ENCODE measurements at places on chromosomes 16 and 17. TPM values are rescaled to one million over a fixed set of nuclear protein-coding genes. Genes with fewer than 3 reads are reported as not detected.

Gene CNGB1
- not detected for total RNA-seq

Gene ASIC2
- total RNA-seq = not detected

Gene ZNF764
- total RNA-seq = 10.7 TPM

Gene KRTAP4-6
- not detected for total RNA-seq

Gene CRHR1
- not detected for total RNA-seq

Gene SOCS3
- 13.6 TPM for total RNA-seq

Gene FADS6
- total RNA-seq = not detected

Gene KRTAP16-1
- not detected for total RNA-seq

Gene RECQL5
- total RNA-seq = 30.9 TPM
